ENCODE measurements at places on chromosomes 12 and 14.

GRCh38 chr12:14827043-14827442, 13.1 kb upstream of the SMCO3 start:
- DNase-seq, result no peak

DNA sequence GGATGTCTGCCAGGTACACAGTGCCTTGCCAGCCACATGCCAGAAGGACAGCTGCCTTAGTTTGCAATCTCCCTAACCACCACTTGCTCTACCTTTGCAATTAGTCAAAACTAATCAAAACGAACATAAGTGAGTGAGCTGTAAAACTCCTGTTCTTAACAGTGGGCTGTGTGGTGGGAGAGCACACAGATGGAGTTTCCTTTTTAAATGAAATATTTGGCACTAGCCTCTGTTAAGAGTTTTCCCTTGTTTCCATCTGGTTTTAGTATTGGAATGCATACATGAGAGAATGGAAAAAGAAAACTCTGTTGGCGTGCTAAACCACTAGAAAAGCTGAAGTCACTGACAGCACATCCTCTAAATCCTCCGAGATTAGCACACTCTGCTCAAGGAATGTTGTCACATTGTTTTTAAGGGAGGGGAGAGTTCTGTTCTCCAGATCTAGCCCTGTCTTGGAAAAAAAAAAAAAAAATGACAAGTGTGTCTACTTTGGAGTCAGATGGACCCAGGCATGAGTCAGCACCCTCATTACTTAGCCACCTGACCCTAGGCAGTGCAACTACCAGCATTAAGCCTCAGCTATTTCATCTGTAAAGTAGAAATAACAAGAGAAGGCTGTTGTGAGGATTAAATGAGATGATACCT, 83.9 kb downstream of the STXBP6 start:
- DNase-seq, result no peak

GRCh38 chr12:88868050-88868449, 287.8 kb upstream of the KITLG start:
- DNase-seq, result no peak

DNA sequence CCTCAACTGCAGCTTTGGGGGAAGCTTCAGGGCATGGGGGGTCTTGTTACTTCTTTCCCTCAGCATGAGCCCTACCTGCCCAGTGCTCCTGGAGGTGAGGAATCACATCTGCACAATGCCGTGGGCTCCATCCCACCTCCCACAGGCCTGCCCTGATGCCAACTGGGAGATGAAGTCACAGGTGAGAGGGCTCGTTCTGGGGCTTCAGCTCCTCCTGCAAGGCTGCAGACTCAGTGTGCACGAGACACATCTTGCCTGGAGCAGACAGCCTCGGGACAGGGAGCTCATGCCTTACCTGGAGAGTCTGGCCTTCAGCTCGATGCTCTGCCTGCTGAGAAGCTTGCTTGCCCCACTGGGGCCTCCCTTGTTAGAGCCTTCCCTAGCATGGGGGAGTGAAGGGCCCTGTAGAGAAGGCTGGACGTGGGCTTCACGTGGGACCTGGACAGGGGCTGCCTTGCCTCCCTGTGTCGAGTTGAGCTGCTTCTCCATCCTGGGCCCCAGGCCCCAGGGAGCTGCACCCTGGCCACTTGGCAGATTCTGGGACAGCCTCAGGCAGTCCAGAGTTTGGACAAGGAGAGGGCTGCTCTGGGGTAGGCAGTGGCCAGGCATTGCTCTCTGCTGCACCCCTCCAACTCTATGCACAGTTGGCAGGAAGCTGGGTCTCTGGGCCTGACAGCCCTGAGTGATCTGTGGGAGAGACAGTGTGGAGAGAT, 171.4 kb downstream of the KIF26A start:
- DNase-seq, result no peak

- DNase-seq, result peak; percentile 77
Measured at GRCh38 chr14:104795781-104796686, 486 bp upstream of the AKT1 start.

- no peak for DNase-seq
Measured at GRCh38 chr12:58106195-58106594, 164.8 kb downstream of the ATP23 start.

DNA sequence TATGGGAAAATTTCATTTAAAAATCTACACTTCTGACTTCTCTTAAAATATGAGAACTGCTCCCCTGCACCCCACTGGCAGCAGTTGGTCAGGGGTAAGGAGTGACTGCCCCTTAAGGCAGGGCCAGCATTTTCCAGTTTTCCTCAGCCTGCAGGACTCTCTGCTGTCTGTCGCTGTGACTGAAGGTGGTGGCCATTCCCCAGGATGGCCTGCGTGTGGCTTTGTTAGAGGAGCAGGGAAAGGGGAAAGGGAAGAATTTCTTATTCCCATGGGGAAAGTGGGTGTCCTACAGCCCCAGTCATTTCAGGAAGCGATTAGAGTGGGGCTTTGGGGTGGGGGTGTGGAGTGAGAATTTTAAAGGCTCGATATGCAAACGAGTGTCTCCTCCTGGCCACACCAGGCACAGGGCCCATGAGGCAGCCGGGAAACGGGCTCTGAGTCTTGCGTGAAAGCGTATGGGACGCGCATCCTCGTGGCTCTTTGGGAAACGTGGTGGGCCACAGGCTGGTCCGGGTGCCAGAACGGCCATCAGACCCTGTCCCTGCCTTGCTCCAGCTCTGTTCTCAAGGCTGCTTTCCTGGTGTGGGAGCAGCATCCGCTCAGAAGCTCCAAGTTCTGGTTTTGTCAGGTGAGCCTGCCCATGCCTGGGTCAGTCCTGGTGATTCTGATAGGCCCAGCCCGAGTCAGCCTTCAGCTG, 23.5 kb downstream of the ADGRD1 start:
- no peak for DNase-seq

- DNase-seq, result no peak
Measured at GRCh38 chr12:91357381-91357780, 174.8 kb upstream of the DCN start.

GRCh38 chr12:9760699-9761418, at the start of gene CD69:
Gene CD69 (minus strand): TSS chr12:9760901. CDS start chr12:9760820, 81 bp downstream.
- DNase-seq, result peak; percentile 97

All from CD4-positive, alpha-beta T cell treated with Interferon alpha-2 for 1 hour (primary cell).